ENCODE measurements at places on chromosomes 12 and 14.

- DNase-seq: no peak
Measured at GRCh38 chr12:20105943-20106342, 262.4 kb upstream of the PDE3A start.

DNA sequence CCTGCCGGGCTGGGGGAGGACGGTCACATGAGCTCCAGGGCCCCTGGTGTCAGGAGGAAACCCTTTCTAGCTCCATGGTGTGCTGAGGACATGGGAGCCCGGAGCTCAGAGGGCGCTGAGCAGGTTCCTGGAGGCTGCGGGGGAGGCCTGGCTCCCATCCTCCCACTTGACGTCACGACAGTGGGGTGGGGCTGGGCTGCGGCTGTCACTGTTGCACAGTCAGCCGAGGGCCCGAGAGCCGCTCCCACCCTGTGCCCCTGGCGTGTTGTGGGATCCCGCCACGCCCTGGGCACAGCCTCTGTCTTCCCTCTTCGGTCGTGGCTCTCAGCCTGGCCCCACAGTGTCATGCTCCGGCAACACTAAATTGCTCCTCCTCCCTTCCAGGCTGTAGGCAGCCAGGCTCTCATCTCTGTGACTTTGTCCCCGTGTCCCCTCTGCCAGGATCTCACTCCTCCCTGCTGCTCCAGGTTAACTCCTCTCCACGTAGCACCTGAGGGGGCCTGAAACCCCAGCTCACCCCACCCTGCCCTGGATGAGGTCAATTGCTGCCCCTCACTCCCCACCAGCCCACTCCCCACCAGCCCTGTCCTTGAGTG lies 33.0 kb downstream of the BEGAIN start:
- DNase-seq: no peak

- DNase-seq: no peak
Measured at GRCh38 chr12:18922851-18923250, 184.9 kb downstream of the CAPZA3 start.

- peak; percentile 93 for DNase-seq
Measured at GRCh38 chr12:590206-590750, 73.0 kb downstream of the NINJ2 start.

- no peak for DNase-seq
Measured at GRCh38 chr12:105939181-105939721, 199.5 kb downstream of the NUAK1 start.

DNA sequence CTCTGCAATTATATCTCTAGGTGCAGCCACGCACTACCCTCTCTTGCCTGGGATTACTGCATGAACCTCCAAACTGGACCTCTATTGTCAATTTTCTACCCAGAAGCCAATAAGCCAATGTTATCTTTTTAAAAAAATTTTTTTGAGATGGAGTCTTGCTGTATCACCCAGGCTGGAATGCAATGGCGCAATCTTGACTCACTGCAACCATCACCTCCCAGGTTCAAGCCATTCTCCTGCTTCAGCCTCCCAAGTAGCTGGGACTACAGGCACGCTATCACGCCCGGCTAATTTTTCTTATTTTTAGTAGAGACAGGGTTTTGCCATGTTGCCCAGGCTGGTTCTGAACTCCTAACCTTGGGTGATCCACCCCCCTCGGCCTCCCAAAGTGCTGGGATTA lies 11.2 kb upstream of the PXN start:
- DNase-seq: no peak

DNA sequence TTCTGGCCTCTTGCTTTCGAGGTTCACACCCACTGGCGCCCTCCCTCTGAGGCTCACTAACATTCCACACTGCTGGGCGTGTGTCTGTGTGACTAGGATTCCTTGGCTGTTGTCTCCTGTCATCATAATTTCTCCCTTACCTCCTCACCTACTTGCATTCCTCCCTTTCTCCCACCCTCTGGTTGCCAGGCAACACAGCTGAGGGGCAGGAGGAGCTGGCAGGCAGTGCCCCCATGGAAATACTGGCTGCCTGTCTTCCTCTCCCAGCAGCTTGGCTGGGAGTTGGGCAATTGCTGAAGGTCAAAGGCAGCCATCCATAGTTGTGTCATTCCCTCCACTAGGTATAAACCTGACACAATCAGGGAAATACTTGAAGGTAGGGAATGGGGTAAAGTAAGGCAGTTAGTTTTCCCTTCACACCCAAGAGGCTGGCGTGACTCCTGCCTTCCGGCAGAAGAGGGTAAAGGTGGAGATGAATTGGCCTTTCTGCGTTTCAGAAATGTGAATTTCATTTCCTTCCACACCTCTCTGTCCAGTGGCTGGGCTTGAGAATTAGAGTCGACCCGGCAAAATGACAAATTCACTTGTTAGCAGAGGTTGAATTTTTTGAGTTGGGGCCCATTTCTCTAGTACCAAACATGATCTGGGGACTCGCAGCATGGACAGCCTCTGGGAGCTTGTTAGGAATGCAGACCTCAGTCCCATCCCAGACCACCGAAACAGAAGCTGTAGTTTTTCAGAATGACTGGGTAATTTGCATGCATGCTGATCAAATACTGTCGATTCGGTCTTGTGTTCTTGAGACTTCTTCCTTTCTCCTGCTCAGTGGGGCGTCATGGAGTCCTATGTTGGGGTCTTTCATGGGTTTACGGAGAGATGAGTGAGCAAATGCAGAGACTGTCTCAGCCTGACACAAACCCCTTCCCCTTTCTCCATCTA lies 24.3 kb upstream of the EMP1 start:
- no peak for DNase-seq

GRCh38 chr14:91873471-91874415 lies 6.4 kb upstream of the TC2N start:
- no peak for DNase-seq

GRCh38 chr12:132121283-132121682 lies 22.8 kb downstream of the DDX51 start:
- no peak for DNase-seq

GRCh38 chr12:8692573-8692972 lies 5.2 kb upstream of the RIMKLB start:
- no peak for DNase-seq
